ENCODE measurements at places on chromosomes 1 and 21. TPM values are rescaled to one million over a fixed set of nuclear protein-coding genes. Genes with fewer than 3 reads are reported as not detected.
A peak's percentile ranks its signal among the peaks of the same experiment; 100 is the strongest.

GRCh38 chr1:59543211-59543668 is 246.3 kb downstream of the FGGY start:
- H3K36me3 ChIP-seq, result no peaks in the 10 kb centered on the region
- no peak for DNase-seq
- H3K4me3 ChIP-seq, result no peak overlapping the region
- H3K27ac ChIP-seq, result no peak overlapping the region

DNA sequence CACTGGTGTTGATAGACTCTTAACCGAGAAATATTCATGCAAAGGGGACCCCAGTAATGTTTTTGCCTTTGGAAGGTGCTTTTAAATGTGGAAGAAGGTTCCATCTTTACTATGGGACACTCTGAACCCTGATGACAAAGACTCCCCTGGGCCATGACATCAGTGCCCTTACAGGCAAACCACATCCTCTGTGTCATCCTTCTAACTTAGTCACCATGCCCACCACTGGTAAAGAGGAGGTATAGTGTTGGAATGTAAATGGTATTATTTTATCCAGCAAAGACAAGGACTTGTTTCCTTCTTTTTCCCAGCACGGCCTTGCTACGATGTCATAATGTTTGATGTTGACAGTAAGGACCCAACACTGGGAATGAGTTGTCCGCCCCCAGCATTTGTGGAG is 12.6 kb downstream of the METTL13 start:
- H3K27me3 ChIP-seq, result no peaks in the 10 kb centered on the region
- no peak overlapping the region for H3K4me3 ChIP-seq
- DNase-seq, result no peak
- no peaks in the 10 kb centered on the region for H3K4me1 ChIP-seq
- no peak overlapping the region for H3K27ac ChIP-seq

DNA sequence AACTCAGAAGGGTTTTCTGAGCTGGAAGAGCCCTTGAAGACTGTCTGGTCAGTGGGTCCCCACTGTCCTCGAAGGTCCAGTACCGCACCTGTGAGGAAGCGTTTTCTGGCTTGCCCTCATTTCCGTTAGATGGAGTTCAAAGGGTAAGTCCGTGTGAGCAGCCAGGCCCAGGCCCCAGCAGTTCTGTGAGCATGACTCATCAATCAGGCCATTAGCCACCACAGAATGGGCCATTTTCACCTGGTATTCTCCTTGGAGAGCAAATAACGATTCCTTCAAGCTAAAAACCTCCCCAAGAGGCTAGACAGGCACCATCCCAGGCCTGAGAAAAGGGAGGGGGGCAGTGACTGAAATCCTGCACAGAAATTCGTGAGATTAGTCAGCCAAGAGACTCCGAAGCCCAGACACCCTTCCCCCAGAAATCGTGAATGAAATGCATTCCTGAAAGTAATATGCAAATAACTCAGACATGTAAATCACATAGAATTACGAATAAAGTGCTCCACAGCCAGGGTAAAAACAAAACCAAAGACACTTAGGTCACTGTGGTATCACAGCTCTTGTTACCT is 66.0 kb downstream of the BCAR3 start:
- H3K27ac ChIP-seq, result no peak overlapping the region
- DNase-seq, result no peak
- no peak overlapping the region for H3K4me3 ChIP-seq
- H3K4me1 ChIP-seq, result peaks cover 40% of the 10 kb centered on the region
- H3K27me3 ChIP-seq, result no peaks in the 10 kb centered on the region

GRCh38 chr1:175075572-175076568 is 8.2 kb downstream of the TNN start:
- no peak overlapping the region for H3K27ac ChIP-seq
- no peaks in the 10 kb centered on the region for H3K27me3 ChIP-seq
- no peaks in the 10 kb centered on the region for H3K36me3 ChIP-seq
- no peaks in the 10 kb centered on the region for H3K4me1 ChIP-seq
- no peak for DNase-seq

DNA sequence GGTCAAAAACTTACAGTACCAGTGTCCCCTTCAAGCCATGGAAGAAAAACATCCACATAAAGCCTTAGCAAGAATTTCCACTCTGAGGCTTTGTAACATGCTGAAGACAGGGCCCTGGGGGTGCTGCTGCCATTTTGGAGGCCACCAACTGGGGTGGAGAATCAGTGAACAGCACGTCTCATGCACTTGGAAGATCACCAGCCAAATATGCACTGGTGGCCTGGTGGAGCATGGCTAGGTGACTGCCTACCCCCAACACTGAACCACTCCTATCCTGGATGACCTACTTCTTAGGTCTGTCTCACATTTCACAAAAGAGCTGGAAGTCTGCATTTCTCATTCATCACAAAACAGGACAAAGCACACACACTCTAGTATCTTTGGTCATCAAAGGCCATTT is 126.4 kb downstream of the COL24A1 start:
- H3K27ac ChIP-seq, result no peak overlapping the region
- no peaks in the 10 kb centered on the region for H3K36me3 ChIP-seq
- H3K4me3 ChIP-seq, result no peak overlapping the region
- H3K4me1 ChIP-seq, result no peaks in the 10 kb centered on the region
- no peaks in the 10 kb centered on the region for H3K27me3 ChIP-seq

The CFAP74 gene
- total RNA-seq, result 0.10 TPM

DNA sequence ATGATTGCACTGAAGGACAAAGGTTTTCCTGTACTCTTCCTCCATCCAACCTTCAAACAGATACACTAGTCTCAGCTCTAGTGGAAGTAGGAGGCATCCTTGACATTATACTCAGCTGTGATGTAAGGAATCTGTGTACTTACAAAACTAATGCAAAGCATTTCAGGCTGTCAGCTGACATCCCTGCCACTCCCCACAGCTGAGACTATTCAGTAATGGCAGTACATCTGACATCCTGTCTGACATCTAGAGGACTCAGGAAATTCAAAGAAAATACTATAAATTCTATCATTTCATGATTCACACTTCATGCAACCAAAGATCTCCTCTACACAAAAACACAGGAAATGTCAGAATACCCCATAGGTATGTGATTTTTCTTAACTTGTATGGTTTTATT is 325.8 kb downstream of the SMYD3 start:
- no peak overlapping the region for H3K27ac ChIP-seq
- no peaks in the 10 kb centered on the region for H3K27me3 ChIP-seq
- peaks cover 7% of the 10 kb centered on the region for H3K36me3 ChIP-seq
- H3K4me3 ChIP-seq, result no peak overlapping the region
- peaks cover 5% of the 10 kb centered on the region for H3K4me1 ChIP-seq

DNA sequence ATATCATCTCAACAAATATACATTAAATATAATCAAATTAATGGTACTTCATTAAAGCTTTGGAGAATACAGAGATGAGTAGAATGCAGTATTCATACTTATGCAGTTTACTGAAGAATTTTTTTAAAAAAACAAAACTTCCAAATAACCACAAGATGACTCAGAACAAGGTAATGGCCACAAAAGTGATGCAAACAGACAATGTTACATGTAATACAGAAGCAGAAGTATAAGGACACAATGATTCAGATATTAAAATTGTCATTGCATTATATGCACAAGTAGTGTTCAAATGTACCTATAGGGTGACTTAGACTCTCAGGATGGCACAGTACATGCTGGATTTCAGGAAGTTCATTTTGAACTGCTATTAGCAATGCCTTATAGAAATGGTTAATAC is 227.2 kb upstream of the ST6GALNAC5 start:
- H3K4me3 ChIP-seq, result no peak overlapping the region
- H3K27me3 ChIP-seq, result no peaks in the 10 kb centered on the region
- H3K36me3 ChIP-seq, result no peaks in the 10 kb centered on the region

DNA sequence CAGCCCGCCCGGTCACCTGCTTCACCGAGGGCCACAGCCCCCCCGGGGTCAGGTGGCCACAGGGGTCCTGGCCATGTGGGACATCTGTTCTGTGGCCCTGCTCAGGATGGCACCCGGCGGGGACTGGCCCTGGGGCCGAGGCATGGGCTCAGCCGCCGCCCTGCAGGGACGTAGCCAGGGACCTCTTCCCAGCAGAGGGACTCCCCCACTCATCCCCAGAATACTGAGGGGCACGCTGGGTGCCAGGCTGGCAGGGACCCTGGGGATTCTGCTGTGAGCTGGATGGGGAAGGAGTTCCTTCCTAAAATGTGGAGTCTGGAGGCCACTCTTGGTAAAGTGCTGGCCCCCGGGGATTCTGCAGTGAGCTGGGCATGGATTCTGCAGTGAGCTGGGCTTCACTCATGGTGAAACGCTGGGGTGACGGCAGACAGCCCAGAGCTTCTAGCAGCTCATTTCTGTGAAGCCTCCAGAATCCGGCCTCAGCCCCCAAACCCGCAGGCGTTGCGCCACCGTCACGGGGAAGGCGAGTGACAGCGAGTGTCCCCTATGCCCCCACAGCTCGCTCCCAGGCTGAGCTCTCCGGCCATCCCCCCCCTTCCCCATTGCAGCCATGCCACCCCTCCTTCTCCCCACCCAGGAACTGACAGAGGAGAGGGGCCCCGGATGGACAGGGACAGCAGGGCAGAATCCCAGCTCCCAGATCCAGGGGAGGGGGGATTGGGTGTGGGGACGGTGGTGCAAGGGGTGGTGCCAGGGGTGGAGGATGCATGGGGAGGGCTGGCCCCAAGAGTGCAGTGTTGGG is 1.4 kb downstream of the ITGB2 start:
- peak; percentile 89 for DNase-seq
- peaks cover 95% of the 10 kb centered on the region for H3K4me1 ChIP-seq
- peak overlapping the region; percentile 93 for H3K4me3 ChIP-seq
- peak overlapping the region; percentile 88 for H3K27ac ChIP-seq
- H3K27me3 ChIP-seq, result no peaks in the 10 kb centered on the region
- peaks cover 25% of the 10 kb centered on the region for H3K36me3 ChIP-seq

- no peaks in the 10 kb centered on the region for H3K36me3 ChIP-seq
- no peaks in the 10 kb centered on the region for H3K27me3 ChIP-seq
- no peak for DNase-seq
- peaks cover 32% of the 10 kb centered on the region for H3K4me1 ChIP-seq
Measured at GRCh38 chr1:35559317-35559944, 1.8 kb downstream of the NCDN start.

DNA sequence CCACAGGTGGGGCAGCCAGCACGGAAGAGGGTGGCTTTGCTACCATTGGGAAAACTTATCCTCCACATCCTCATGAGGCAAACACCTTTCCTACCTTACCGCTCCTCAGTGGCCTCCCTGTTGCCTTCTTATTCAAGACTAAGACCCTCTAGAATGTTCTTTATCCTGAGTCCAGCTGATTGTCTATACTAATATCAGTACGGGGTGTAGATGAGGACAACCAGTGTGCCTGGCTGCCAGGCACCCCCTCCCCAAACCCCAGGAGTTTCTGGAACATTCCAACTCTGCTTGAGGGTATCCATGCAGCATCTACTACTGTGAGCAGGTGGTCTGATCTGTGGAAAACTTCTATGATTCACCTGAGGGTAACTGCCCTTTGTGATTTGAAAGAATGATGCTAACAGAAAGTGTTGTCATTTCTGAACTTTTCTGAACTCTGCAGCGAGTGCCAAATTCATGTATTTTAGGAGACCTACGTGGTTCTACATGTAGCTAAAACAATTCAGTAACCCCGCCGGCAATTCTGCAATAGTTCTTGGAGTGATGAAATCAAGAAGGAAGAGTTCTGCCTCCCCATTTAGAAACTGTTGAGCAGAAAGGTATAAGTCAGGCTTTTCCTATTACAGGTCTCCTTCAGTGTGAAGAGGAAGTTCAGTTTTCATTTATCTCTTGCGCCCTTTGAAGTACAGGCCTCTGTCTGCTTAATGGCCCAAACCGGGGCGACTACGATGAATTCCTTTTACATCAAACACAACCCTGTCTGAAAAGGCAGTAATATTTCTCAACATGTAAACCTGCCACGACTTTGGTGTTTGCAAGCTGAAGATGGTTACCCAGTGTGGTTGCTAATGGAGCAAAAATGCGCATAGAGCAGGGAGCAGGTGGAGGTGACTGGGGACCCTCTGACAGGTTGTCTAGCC is 80.4 kb downstream of the RUNX1 start:
- peak overlapping the region; percentile 46 for H3K27ac ChIP-seq
- no peaks in the 10 kb centered on the region for H3K27me3 ChIP-seq
- H3K4me1 ChIP-seq, result peaks cover 52% of the 10 kb centered on the region
- H3K36me3 ChIP-seq, result no peaks in the 10 kb centered on the region
- H3K4me3 ChIP-seq, result no peak overlapping the region

The PLEKHN1 gene
- total RNA-seq, result 1.1 TPM

- H3K4me3 ChIP-seq, result no peak overlapping the region
- H3K27me3 ChIP-seq, result no peaks in the 10 kb centered on the region
- DNase-seq, result no peak
- H3K4me1 ChIP-seq, result no peaks in the 10 kb centered on the region
- H3K27ac ChIP-seq, result no peak overlapping the region
Measured at GRCh38 chr1:46363121-46363520, 22.5 kb downstream of the NSUN4 start.

- H3K27ac ChIP-seq, result peak overlapping the region; percentile 87
- H3K4me1 ChIP-seq, result peaks cover 100% of the 10 kb centered on the region
- H3K36me3 ChIP-seq, result peaks cover 21% of the 10 kb centered on the region
- no peaks in the 10 kb centered on the region for H3K27me3 ChIP-seq
- peak; percentile 89 for DNase-seq
Measured at GRCh38 chr1:19462781-19463503, 22.4 kb downstream of the CAPZB start.

The GPR3 gene
- total RNA-seq, result not detected

GRCh38 chr1:65687428-65688214 is 105.1 kb upstream of the PDE4B start:
- peaks cover 36% of the 10 kb centered on the region for H3K4me1 ChIP-seq
- H3K27me3 ChIP-seq, result no peaks in the 10 kb centered on the region
- no peak overlapping the region for H3K27ac ChIP-seq
- DNase-seq, result peak; percentile 90
- H3K36me3 ChIP-seq, result no peaks in the 10 kb centered on the region

DNA sequence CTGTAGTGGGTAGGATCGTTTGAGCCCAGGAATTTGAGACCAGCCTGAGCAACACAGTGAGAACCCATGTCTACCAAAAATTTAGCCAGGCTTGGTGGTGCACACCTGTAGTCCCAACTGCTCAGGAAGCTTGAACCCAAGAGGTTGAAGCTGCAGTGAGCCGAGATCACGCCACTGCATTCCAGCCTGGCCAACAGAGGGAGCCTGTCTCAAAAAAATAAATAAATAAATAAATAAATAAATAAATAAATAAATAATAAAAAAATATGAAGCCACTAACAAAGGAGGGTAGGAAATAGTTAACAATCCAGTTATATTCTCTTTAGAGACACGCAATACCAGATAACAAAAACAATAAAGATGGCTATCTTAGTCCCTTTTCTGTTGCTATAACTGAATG is 11.9 kb upstream of the CBR3 start:
- no peak overlapping the region for H3K4me3 ChIP-seq
- no peaks in the 10 kb centered on the region for H3K4me1 ChIP-seq
- no peak overlapping the region for H3K27ac ChIP-seq
- H3K36me3 ChIP-seq, result no peaks in the 10 kb centered on the region
- H3K27me3 ChIP-seq, result no peaks in the 10 kb centered on the region
- no peak for DNase-seq

GRCh38 chr1:234856845-234857245 is 246.9 kb upstream of the IRF2BP2 start:
- H3K36me3 ChIP-seq, result no peaks in the 10 kb centered on the region
- no peak for DNase-seq
- H3K4me1 ChIP-seq, result peaks cover 6% of the 10 kb centered on the region
- no peak overlapping the region for H3K4me3 ChIP-seq
- no peak overlapping the region for H3K27ac ChIP-seq

The FALEC gene
- not detected for total RNA-seq
